Activated T-cell treated with anti-CD3 and anti-CD28 coated beads for 48 hours (primary cell): ENCODE measurements at places on chromosomes 13 and 19.

DNA sequence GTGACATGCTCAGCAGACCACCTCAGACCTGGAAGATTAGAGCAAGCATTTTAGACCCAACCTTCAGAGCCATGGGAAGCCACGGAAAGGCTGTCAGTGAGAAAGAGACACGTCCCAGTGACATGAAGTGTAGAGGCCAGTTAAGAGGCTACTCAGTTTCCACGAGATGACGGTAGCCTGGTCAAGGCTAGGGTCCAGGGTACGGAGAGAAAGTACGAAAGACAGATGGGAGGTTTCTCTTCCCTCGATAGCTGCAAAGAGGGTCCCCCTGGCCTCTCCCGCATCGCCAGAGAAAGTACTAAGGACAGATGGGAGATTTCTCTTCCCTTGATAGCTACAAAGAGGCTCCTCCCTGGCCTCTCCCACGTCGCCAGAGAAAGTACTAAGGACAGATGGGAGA lies 8.6 kb downstream of the ZSCAN5A start:
- no peak for DNase-seq

DNA sequence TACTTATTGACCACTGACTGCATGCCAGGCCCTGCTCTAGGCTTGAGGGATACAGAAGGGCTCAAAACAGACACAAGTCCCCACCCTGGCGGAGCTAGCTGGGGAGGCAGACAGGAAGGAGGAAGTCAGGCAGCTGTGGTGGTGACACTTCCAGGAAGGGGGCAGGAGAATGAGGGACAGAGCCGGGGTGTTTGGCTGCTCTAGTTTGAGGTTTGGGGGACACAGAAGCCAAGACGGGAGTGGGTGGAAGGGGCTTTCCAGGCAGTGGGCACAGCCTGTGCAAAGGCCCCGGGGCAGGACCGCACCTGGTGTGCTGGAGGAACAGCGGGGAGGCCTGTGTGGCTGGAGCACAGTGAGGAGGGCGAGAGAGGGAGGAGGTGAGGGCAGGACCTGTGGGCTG lies 4.0 kb downstream of the MRPL54 start:
- DNase-seq, result no peak

GRCh38 chr13:43489233-43489632 lies 297.5 kb downstream of the ENOX1 start:
- no peak for DNase-seq

DNA sequence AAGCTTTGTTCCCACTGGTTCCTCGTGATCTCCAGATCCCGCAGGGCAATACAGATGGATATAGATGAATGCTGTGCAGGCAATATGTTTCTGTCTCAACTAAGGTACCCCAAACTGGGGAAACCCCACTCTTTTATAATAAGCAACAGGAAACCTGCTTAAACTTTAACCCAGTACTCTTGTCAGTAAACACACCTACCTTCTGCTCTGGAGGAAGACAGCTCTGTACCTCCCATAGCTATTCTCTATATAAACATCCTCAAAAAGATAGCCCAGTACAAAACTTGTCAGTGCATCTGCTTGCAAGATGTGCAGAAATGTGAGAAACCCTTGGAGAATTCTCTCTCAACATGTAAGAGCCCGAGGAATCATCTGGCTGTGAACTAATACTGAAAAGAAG lies 583.6 kb downstream of the OLFM4 start:
- no peak for DNase-seq

GRCh38 chr13:50355797-50356196 lies 340.6 kb downstream of the KCNRG start:
- no peak for DNase-seq

GRCh38 chr19:31718898-31719297 lies 369.7 kb upstream of the TSHZ3 start:
- DNase-seq, result no peak

- no peak for DNase-seq
Measured at GRCh38 chr13:40777166-40777808, 6.3 kb upstream of the MRPS31 start.

DNA sequence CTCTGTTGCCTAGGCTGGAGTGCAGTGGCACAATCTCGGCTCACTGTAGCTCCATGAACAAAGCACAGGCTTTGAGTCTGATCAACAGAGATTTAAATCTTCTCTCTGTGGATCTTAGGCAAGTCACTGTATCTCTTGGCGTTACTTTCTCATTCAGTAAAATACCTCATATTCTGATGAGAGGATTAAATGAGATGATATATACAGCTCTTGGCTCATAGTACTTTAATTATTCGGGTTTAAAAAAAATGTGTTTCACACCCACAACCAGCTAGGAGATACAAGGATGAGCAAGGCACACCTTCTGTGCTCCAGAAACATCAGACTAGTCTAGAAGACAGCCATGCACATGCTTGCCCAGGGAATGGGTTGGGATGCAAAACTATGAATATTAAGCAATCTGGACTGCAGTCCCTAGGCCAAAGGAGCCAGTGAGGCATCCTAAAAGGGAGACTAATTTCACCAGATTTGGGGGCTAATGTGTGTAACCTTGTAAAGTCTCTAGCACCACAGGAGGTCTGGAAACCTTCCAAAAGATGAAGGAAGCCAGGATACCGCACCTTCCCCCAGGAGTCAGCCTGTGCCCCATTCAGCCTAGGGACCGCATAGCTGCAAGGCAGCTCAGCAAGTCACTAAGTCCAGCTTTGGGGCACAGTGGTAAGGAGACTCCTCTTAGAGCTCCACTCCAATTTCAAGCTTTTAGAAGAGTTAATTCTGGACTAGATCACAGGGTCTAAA lies 2.5 kb downstream of the VPS36 start:
- DNase-seq, result no peak

GRCh38 chr13:45782327-45783045 lies 69.1 kb downstream of the SIAH3 start:
- no peak for DNase-seq

DNA sequence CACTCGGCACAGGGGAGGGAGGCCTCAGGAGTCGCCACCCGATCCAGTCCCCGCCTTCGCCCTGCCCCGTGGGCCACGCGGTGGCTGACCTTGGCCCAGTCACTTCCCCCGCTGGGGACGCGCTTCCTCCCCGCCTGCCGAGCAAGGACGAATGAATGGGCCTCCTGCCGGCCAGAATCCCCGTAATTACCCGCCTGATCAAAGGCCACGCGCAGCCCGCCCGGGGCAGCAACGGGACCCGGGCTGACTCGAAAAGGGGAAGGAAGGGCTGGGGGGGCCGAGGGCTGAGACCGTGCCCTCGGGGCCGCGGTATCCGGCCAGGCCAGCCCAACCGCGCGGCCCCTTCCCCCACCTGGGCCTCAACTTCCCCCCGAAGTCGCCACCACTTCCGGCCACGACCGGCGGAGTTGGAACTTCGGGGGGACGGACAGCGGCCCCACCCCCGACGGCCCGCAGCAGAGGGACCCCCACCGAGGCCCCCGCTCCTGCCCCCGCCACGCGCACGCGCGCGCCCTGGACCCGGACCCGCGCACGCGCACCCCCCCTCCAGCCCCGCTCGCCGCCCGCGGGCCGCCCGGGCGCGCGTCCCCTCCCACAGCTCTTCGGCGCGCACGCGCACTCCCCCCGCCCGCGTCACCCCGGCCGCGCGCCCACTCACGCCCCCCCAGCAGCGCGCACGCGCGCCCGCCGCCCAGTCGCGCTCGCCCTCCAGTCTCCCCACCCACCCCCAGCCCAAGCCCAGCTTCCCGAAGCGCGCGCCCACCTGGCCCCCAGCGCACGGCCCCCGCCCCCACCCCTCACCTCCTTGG lies 520 bp downstream of the ZNF787 start:
- DNase-seq, result peak; percentile 80

DNA sequence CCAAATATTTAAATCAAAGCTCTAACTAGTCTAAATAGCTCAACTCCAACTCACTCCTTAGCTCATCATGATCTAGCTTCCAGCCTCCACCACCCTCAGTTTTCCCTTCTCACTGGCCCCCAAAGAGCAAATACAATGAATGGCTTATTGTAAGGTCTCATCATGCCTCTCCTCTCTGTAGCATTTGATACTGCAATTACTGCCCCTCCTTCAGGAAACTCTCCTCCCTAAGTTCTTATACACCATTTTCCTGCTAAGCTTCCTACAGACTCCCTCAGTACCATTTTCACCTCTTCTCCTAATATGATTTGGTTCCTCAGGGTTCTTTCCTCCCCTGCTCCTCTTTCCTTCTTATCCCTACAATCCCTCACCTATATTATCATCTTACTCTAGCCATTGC lies 12.8 kb downstream of the KPNA3 start:
- DNase-seq, result no peak

DNA sequence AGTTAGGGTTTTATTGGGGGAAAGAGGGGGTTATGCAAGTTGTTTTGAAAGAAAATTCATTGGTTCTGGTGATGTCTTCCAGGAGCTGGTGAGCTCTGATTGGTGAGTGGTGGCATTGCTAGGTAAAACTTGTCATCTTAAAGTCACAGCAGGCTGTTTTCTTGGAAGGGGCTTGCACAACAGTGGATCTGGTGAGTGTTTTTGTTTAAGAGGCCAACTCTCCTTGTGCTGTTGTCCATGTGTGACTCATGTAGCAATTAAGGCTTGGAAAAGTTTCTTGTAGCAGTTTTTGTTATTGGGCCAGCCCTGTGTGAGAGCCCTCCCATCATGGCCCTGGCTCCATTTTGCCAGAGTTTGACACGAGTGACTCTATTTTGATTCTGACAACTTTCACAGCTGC lies 109.4 kb downstream of the RFC3 start:
- DNase-seq, result no peak

- DNase-seq, result no peak
Measured at GRCh38 chr13:58706421-58706820, 1074.9 kb downstream of the PCDH17 start.

- no peak for DNase-seq
Measured at GRCh38 chr13:59728896-59729545, 434.7 kb downstream of the DIAPH3 start.

DNA sequence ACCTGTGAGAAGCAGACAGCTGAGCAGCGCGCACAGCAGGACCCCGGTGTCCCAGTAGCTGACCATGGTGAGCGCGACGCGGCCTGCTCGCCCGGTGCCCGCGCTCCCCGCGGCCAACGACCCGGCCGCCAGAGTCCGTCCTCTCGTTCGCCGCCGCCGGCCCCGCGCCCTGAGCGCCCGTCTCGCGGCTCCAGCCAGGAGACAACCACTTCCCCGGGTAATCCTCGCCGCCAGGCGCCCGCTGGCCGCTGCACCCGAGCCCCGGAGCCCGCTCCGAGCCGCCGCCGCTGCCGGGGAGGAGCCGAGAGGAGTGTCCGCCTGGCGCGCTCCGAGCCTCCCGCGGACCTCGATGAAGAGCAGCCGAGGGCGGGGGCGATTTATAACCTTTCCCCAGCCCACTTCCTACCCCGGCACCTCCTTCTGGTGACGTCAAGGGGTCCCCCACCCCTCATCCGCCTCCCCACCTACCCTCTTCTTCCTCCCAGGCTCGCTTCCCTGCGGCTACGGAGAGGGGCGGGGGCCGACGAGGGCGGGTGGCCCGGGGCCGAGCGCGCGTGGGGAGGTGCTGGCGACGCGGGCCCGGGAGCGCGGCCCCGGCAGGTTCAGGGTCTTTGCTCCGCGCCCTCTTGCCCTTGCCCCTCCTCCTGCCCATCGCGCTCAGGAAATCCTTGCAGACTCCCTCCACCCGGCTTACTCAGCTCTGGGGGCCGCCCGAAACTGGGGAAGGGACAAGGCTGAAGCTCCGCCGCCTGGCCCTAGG lies at the start of gene FLT1:
TSS of gene FLT1 (minus strand) at position 351 of the 760 bp plus-strand sequence. CDS start at position 66, 285 bp downstream.
- DNase-seq, result peak; percentile 25

- DNase-seq, result no peak
Measured at GRCh38 chr19:54133957-54134590, 3.5 kb upstream of the CNOT3 start.

- no peak for DNase-seq
Measured at GRCh38 chr13:98311200-98311548, 134.1 kb upstream of the RNF113B start.

DNA sequence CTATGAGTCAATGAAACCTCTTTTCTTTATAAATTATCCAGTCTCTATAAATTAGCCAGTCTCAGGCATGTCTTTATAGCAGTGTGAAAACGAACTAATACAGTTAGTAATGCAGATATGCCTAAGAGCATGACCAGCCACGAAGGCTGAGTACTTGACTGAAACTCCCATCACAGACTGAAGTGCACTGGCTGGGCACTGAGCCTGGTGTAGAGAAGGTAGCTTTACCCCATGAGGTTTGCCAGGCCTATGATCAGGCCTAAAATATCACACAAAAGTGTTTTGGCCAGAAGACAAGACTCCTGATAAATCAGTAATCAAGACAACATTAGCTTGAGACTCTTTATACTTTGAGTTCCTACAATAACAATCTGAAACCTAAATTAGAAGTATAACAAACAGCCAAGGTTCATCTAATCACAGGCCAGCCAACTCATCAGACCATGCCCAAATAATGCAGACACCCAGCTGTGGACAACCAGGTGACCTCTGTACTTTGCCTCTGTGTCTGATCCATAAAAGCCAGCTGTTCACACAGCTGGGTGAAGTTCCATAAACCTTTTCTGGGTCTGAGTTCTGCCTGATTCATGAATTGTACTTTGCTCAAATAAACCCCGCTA lies 771.8 kb upstream of the SLITRK1 start:
- DNase-seq, result no peak

DNA sequence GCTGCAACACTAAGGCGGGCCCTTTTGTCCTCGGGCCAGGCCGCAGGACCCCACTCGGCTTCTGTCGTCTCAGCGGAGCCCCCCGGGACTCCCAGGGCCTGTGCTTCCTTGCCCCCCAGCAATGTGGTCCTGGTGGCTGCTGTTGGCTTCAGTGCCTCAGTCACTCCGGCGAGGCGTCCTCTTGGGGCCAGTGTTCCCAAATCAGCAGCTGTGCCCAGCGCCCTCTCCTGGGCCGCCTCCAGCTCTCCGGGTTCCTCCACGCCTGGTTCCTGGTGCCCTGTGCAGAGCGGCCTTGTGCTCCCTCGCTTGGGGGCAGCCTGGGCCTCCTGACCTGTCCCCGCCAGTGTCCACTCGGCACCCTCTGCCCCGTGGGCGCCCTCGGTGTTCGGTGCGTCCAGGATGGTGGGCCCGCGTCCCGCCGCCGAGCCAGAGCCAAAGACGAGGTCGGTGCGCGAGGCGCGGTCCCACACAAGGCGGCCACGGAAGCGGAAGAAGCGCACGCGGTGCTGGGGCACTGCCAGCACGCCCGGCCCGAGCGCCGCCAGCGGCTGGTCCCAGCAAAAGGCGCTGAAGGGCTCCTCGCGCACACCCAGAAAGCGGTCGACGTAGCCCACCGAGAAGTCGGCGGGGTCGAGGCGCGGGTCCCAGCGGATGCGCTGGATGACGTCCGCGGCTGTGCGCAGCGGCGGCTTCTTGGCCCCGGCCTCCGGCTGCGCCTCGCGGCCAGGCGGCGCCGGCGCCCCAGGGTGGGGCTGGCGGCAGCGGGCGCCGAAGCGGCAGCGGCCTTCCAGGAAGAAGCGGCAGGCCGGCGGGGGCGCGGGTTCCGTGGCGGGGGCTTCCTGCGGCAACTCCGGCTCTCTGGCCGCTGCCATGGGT lies 685 bp downstream of the LENG9 start:
- DNase-seq, result peak; percentile 68

DNA sequence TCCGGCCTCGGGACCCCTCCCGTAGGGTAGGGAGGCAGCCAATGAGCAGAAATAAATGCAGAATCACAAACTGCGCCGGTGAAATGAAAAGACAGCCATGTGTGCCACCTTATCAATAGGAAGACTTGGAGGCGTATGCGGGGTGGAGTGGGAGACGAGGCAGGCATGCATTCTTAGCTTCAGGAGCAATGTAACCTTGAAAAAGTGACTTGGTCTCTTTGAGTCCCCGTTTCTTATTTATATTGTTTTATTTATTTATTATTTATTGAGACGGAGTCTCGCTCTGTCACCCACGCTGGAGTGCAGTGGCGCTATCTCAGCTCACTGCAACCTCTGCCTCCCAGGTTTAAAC lies 16.0 kb downstream of the SSC5D start:
- no peak for DNase-seq
